ENCODE measurements at places on chromosomes 7 and 10.

GRCh38 chr7:103113164-103113563, 35.7 kb downstream of the NAPEPLD start:
- no peak for DNase-seq

DNA sequence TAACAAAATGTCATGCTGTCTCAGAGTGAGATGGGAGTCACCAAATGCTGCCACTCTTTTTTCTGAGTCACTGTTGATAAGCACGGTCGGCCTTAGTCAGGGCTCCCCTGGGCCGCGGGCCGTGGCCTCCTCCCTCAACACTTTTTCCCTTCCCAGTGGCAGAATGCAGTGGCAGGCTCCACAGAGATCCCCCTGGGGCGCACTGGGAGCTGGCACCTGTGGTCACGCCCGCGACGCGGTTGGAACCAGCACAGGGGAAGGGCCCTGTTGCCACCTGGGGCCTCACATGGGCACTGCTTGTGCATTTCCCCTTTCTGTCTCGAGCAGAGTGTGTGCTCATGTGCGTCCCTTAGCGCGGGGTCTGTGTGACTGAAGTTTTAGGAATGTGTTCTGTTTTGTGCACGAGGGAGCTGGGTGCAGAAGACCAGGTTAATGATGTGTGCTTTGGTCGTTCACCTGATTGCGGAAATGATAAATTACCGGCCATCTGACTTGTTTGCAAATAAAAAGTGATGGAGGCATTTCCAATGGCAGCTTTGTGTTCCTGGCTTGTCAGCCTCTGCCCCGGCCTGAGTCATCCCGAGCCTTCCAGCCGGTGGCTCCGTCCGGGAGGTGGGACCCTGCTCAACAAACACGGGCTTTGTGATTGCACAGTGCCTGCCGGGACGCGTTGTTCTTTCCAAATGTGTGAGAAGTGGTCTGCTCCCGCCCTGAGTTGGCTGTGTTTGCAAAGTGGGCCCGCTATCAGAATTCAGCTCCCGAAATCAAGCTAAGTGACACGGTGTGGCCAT, 100.7 kb downstream of the NKX6-2 start:
- no peak for DNase-seq

DNA sequence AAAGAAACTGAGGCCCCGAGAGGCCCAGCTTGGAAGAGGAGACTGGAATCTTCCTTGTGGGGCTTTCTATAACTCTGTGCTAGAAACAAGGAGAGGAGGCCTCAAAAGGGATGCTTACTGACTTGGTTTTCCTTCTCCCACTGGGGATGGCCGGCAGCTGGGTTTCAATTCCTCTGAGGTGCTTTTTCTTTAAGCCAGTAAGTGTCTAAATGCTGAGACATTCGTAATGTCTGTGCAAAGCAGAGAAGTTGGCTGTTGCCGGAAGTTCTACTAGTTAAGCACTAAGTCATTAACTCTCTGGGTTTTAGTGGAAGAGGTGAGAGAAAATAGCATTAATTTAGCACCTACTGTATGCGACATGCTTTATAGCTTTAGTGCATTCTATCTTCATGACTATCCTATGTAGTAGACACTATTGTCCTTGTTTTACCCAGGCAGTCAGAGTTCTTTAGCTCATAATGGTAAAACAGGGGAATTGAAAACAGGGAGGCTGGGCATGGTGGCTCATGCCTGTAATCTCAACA, 135.2 kb downstream of the RGS10 start:
- DNase-seq: no peak

GRCh38 chr10:71127773-71128172, 84.6 kb upstream of the UNC5B start:
- no peak for DNase-seq

DNA sequence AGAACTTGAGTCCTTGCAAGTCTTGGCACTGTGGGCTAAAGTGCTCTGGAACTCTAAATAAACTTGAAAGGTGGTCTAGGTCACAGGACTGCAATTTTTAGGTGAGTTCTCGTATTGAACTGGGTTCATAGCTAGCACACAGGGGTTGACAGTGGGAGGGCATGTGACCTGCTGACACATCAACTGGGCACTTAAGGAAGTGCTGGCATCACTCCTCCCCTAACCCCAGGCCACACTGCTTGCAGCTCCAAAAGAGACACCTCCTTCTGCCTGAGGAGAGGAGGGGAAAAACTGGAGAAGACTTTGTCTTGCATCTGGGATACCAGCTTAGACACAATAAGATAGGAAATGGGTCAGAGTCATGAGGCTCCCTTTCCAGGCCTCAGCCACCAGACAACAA, 38.0 kb upstream of the AASS start:
- DNase-seq: no peak

- DNase-seq: no peak
Measured at GRCh38 chr10:43734716-43735115, 86.0 kb upstream of the ZNF32 start.

GRCh38 chr7:17530741-17531421, 232.4 kb downstream of the AHR start:
- DNase-seq: no peak

DNA sequence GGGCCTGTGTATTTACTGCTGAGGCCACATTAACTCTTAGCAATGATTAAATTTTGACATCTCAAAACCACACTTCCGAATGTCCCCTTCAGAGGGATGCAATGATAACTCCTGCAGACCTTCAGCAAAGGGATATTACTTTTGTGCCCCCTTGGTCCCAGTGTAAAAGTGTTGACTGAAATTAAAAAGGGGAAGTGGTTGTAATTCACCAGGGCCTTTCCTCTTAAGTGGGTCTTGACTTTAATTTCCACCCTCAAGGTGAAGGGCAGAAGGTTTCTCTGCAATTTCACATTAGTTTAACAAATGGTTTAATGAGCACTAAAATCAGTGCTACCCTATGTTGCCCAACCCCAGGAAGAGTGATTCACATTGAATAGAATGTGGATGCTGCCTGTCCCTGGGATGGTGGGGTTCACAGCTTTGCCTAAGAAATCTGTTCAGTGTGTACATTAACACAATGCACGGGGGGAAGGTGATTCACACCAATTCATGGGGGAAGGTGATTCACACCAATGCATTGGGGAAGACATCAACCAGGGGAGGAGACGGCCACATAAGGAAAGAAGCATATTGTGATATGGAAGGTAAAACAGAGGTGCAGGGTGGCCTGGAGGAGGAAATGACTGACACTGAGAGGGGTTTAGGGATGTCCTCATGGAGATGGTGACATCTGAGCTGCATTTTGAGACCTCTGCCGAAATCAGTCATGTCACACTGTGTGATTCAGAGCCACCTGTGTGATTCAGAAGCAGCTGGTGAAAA, 19.4 kb upstream of the TNS3 start:
- DNase-seq: no peak

DNA sequence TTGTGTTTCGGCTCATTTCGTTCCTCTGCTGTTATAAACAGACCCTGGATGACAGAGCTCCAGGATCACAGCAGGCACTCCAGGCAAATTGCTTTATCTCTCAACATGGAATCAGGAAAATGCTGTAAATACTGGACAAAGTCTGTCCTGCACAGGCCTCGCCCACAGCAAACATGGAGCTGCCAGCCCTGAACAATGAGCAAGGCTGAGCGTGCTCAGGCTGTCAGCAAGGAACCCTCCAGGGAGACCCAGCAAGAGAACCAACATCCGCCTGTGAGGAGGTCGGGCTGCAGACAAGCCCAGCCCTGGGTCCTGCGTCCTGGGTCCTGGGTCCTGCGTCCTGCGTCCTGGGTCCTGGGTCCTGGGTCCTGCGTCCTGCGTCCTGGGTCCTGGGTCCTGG, 180.8 kb downstream of the PTPRN2 start:
- no peak for DNase-seq

DNA sequence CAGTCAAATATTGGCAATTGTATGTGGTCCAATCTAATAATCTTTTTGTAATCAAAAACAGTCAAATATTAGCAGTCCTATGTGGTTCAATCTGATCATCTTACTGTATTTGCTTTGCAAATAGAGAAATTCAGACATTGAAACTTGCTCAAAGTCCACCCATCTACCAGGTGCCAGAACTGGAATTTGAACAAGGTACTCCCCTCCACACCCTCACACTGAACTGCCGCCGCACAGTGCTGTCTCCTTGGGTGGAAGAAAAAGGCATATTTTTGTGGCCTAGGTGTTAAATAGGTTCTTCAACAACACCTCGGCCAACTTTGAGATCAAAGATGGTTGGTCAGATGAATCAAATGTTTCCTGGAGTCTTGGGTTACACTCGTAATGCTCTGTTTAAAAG, 544.2 kb upstream of the GALNT17 start:
- DNase-seq: no peak

- DNase-seq: no peak
Measured at GRCh38 chr7:67470256-67470751, 473.7 kb downstream of the TYW1 start.

GRCh38 chr7:12211711-12212485, 804 bp downstream of the TMEM106B start:
- no peak for DNase-seq

DNA sequence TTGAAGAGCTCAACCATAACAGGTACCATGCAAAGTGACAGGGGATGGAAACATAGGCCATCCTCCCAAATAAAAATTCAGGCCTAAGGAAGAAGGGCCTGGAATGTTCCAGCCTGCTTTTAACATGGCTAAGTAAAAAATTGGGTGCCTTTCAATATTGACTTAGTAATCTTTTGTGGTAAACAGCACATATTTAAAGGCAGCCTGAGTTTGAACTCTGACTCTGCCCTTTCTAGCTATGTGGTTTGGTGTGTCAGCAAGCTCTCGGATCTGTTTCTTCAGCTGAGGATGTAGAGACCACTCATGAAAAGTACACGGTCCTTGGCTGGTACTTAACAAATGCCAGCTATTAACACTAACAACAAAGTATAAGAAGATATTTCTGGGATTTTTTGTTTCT, 191.8 kb upstream of the CDCA7L start:
- no peak for DNase-seq

GRCh38 chr7:107169120-107170050, 582 bp downstream of the HBP1 start:
- peak; percentile 81 for DNase-seq

- no peak for DNase-seq
Measured at GRCh38 chr7:123846217-123846891, 1.4 kb downstream of the HYAL4 start.

DNA sequence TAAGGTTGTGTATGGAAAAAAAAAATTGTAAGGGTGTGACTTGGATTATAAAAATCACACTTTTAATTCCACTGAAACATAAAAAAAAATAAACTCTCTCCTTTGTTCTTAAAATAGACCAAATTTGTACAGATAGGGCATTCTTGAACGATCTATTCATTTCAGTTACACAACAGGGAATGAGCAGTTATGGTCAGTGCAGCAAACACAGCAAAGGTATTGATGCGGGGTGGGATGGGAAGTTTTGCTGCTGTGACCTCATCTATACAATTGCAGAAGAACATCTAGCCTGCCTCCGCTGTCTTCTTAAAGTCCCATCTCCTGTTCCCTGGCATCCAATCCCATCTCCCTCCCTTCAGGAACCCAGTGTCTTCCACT, 580.2 kb downstream of the SUGCT start:
- no peak for DNase-seq

- DNase-seq: no peak
Measured at GRCh38 chr10:34854147-34854601, 39.1 kb upstream of the PARD3 start.

GRCh38 chr7:1245524-1246050, 12.9 kb downstream of the UNCX start:
- DNase-seq: no peak

- DNase-seq: no peak
Measured at GRCh38 chr7:122123746-122124145, 20.3 kb downstream of the AASS start.

DNA sequence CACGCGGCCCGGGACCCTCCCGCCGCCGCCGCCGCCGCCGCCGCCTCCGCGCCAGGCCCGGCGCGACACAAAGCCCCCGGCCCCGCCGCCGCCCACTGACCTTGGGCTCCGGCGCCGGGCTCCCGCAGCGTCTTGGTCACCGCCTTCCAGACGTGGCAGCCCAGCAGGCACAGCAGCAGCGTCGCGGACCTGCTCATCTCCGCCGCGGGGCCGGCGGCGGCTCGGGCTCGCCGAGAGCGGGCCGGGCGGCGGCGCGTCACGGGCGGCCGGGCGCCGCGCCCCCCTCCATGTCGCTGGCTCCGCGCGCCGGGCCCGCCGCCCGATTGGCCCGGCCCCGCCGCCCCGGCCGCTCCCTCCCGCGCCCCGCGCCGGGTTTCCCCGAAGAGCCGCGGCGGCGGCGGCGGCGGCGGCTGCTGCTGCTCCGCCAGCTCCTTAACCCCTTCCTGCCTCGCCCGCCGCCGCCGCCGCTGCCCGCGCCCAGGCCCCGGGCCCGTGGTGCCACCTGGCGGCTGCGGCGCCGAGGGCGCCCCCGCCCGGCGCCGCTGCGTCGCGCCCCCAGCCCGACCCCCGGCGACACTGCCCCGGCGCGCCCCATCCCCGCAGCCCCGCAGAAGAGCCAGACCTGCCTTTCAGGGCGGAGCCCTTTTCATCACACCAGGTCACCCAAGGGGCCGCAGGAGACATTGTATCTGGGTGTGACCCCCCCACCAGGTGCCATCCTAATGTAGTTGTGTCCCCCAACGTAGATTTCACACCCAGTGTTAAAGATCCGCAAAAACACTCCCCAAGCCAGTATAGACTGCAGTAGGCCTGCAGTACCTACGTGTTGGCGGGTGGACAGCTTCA, at the start of gene FAM171A1:
TSS of gene FAM171A1 (minus strand) at position 434 of the 846 bp plus-strand sequence. CDS start at position 197, 237 bp downstream.
- peak; percentile 71 for DNase-seq

GRCh38 chr7:93161181-93161762, 13.1 kb upstream of the SAMD9L start:
- no peak for DNase-seq

DNA sequence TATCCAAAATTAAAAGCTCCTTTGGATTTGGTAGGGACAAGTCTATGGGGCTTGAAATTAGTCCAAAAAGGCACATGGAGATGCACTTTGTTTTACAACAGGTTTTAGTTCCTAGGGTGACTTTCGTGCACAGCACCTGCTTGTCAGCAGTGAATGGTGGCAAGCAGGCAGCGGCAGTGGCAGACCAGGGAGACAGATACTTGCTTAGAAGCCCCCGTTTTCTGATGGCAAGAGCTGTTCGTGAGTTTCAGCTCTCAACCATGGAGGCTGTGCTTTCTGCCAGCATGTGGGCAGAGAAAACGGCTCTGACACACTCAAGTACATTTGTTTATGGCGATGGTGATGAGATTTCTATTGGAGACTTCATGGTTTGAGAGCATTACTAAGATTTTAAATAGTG, 61.7 kb upstream of the SHH start:
- no peak for DNase-seq

- no peak for DNase-seq
Measured at GRCh38 chr10:7480742-7481367, 70.0 kb upstream of the SFMBT2 start.

DNA sequence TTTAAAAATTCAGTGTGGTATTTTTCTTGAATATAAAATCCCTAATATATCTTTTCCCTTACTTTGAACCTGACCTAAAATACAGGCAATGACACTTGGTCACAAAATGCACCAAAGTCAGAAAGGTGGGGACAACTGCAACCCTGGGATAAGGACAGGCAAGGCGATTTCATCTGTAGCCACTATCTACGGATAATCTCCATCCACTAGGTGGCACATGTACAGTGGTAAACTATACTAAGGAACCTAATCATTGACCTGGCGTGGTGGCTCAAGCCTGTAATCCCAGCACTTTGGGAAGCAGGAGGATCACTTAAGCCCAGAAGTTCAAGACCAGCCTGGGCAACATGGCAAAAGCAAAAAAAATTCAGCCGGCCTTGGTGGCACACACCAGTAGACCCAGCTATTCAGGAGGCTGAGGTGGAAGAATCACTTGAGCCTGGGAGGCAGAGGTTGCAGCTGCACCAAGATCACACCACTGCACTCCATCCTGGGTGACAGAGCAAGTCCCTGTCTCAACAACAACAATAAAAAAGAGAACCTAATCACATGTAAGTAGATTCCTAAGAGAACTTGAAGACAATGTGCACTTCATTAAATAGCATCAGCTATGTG, 98.9 kb downstream of the KMT2C start:
- DNase-seq: no peak
